Stimulated activated CD8-positive, alpha-beta memory T cell treated with anti-CD3 and anti-CD28 coated beads, Interleukin-4, amount 100 ng/mL, for 1 hour (primary cell): ENCODE measurements at places on chromosomes 7 and 10.

GRCh38 chr10:4008676-4009382, 223.8 kb upstream of the KLF6 start:
- DNase-seq = no peak

- DNase-seq = no peak
Observed at GRCh38 chr10:61832866-61833481, 68.5 kb upstream of the ARID5B start.

GRCh38 chr10:98910048-98910447, 325.6 kb downstream of the HPSE2 start:
- no peak for DNase-seq

DNA sequence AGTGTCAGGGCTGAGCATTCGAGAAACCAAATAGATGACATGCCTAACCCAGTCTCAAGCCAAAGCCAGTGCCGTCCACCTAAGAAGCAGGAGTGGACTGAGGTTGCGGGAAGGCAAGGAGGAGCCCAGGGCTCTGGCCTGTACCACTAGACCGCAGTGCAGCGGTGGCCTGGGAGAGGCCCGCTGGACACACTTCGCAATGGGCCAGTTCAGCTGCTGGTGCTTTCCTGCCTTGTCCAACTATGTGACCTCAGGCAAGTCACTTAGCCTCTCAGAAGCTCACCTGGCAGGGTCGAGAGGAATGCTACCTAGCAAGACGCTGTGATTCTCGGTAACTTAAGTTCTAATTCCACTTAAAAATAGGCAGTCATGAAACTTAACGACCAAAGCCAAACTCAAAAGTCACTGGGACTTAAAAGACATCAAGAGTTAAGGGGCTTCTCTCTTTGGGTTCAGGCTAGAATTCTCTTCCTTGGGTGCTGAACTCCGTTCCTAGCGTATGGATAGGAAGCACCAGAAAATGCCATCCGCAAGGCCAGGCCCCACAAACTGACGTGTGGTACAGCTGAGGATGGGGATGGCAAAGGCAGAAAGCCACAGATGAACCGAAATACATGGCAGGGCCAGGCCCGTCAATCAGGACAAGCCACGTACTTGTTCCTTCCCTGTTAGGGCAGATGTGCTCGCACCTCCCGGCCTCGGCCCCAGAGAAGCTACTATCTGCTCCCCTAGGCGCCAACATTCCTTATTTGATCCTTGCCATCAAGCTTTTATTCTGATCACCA, 34.2 kb downstream of the CTBP2 start:
- no peak for DNase-seq

DNA sequence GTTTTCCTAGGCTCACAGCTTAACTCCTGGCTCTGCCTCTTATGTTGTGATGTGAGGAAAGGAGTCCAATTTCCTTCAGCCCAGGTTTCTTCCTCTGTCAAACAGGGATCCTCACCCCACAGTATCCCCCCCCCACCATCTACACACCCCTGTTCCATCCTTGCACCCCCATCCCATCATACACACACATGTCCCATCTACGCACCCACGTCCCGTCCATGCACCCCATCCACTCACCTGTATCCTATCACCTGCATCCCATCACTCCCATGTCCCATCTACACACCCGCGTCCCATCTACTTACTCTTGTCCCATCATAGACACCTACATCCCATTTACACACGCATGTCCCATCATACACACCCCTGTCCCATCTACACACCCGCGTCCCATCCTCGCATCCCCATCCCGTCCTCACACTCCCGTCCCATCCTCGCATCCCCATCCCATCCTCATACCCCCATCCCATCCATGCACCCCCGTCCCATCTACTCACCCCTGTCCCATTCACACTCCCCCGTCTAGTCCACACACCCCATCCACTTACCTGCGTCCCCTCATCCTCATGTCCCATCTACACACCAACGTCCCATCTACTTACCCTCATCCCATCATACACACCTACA, 117.3 kb downstream of the TRRAP start:
- DNase-seq = no peak

DNA sequence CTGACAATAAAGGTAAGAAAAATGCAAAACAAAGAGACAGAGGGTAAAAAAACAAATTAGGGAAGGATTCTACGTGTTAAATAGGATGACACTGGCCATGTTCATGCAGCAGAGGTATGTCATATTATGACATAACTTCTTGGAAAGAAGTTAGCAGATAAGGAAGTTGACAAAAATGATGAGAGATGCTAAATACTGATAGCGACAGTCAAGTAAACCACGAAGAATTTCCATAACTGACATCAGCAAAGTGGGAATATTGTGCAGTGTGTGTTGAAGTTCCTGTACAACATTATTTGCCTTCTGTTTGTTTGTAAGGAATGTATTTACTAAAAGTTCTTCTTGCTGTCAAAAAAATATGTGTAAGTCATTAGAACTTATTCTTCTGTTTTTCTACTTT, 29.5 kb downstream of the MDH2 start:
- no peak for DNase-seq

DNA sequence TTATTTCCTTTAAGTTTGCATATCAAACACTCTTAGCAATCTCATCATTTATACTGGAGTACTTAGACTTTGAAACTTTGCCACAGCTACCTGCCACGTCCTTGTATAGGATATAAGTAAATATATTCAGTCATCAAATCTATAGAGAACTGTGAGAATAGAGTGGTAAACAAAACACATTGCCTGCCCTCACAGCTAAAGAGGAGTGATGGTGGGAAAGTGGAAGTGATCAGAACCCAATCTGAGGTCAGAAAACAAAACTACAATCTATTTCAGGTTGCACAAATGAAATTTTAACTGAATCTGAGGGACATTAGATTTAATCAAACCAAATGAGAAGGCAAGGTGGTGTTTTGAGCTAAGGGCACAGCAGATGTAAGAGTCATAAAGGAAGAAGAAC, 74.8 kb downstream of the ZEB1 start:
- no peak for DNase-seq

DNA sequence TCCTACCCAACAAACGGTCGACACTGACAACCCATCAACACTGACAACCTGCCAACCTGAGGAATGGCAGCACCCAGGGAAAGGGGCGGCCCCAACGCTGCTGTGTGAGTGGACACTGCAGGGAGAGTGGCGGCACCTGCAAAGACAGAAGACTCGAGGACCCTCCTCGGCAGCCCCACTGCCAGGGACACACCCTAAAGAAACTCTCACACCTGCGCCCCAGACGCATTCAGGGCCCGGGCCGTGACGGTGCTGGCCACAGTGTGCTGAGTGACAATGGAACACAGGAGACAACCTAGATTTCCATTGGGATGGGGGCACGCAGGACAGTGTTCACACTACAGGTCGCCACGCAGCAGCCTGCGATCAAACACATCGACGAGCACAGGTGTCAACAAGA, 3.6 kb downstream of the CAMK2B start:
- DNase-seq = no peak

DNA sequence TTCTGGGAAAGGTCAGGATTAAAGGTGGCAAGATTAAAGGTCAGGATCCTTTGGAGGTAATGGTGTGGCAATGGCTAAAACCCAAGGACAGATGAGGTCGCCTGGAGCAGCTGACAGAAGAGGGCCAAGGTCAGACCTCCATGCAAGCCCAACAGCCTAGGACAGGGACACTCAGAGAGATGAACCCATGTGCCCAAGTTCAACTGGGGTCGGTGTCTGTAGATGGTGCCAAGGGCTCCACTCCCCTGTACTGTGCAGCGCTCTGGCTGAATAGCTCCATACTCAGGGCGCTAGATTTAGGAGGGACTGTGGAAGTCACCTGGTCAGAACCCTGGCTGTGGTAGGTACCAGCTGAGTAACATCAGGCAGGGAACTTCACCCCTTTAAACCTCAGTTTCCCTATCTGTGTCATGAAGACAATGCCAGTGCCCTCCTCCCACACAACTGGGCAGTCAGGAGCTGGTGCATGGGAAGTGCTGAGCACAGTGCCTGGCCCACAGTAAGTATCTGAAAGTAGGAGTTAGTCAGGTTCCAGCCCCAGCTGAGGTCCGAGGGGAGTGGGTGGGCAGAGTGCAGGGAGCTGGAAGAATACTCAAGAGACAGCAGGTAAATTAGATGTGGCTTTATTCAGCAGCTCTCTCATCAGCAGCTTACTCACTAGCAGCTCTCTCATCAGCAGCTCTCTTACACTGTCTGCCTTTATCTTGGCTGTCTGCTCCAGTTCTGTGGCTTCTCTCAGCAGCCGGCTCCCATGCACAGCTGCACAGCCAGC, 327.1 kb downstream of the GLRX3 start:
- DNase-seq = no peak

DNA sequence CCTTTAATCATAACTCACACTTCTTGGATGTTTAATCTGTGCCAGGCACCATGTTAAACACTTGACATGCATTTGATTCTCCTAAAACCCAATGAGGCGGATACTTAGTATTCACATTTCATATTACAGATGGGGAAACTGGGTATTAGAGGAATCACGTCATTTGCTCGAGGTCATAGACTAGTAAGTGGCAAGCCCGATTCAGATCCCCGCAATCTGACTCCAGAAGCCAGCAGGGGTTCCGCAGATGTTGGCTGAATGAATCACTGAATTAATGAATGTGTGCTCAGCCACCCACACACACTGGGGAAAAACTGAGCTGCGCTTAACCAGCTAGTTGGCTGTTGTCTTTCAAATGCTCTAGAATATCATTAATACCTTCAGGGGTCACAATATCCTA, 22.5 kb upstream of the ENO4 start:
- DNase-seq = no peak

- DNase-seq = no peak
Observed at GRCh38 chr7:55427800-55428199, 62.7 kb downstream of the LANCL2 start.

DNA sequence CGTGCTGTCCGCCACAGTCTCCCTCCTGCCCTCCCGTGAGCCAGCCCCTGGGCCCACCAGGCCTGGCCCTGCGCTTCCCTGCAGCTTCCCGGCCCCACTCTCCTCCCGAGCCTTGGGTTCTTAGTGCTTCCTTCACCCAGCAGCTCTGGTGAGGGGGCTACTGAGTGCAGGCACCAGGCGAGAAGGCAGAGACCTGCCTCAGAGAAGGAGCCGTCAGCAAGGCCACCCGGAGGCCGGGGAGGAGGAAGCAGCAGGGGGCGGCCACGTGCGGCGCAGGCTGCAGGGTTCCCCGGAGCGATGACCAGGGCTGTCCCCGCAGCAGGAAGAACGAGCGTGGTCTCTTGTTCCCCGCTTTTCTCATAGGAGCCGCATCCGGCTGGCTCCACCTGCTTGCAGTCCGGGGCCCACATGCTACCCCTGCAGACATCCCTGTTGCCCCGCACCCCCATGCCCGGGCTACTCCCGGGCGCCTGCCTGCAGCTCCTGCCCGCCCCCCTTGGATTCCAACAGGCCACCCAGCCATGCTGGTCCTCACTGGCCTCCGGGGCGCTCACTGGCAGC, 20.5 kb downstream of the YKT6 start:
- no peak for DNase-seq

- DNase-seq = no peak
Observed at GRCh38 chr7:114554781-114555537, 140.3 kb downstream of the FOXP2 start.

DNA sequence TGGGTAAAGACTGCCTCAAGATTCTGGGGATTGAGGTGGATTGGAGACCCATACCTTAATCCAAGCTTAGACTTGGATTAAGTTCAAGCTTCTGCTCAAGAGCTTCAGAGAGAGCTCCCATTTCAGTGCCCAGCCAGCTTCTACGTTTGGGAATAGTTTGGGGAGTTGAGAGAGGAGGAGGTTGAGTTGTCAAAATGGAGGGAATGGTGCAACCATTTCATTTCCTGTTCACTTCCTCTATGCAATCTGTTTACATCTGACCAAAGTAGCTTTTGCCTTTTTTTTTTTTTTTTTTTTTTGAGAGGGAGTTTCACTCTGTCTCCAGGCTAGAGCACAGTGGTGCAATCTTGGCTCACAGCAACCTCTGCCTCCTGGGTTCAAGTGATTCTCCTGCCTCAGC, 65.8 kb downstream of the ENTPD1 start:
- no peak for DNase-seq

DNA sequence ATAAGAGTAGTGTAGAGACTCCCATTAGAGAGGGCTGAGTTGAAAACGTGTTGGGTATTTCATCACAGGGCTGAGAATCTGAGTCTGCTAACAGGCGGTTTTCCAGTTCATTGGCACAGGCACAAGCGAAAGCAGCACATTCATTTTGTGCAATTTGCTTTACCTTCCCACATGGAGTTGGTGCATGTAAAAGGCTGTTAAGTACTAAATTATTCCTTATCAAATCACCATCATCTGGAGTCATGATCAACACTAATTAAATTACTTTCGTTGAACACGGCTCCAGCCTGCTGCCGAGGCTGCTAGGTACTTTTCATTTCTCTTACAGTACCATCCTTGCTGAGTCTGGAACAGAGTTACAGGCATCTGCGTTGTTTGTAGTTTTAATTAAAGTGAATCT, 43.8 kb downstream of the ETV1 start:
- no peak for DNase-seq

DNA sequence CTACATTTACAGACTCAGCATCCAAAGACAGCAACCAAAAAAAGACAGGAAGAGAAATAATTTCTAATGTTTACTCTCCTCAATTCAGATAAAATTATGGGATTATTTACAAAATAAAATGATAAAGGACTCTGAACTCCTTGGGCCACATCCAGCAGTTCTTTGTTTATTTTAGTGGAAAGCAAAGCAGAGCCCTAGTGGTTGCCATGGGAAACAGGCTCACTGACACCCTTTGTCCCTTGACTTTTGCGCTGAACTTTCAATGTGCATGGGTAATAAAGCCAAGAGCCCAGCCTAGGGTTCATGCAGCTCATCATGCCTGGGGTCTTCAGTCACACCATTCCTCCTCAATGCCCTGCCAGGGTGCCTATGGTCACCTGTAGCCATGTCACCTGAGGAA, 442.6 kb upstream of the IGFBP3 start:
- no peak for DNase-seq

DNA sequence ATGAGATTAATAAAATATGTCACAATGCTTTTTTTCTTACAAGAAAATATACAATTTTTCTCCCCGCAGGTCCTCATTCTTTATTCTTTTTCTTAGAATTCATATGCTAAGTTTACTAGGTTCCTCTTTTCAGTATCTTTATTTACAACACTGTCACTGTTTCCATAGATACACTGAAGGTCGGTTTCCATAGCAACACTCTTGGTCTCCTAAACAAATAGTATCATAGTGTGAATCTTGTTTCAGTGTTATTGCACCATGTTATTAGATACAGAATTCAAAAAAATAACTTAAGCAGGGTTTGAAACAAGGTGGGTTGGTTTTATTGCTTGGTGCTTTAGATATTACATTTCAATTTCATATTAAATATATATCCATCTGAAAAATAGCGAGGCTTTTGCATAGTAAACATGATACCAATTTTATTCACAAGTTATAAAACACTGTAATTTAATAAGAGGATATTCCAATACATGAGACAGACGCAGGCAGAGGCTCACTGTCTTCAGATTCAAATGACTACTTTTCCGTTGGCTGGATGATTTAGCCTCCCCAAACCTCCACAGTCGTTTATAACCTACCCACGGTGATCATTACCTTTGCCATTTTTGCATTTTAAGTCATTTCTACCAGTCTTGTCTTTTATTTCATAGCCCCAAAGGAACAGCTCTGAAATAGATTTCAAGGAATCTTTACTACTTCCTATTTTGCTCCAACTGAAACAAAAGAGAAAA, 88.9 kb upstream of the KLF6 start:
- DNase-seq = no peak

GRCh38 chr7:27133409-27134231, 3.1 kb upstream of the HOXA4 start:
- no peak for DNase-seq
